ENCODE measurements at places on chromosomes 6 and 20.
A peak's percentile ranks its signal among the peaks of the same experiment; 100 is the strongest.

- DNase-seq: peak; percentile 74
Observed at GRCh38 chr6:7073821-7074525, 33.8 kb upstream of the RREB1 start.

DNA sequence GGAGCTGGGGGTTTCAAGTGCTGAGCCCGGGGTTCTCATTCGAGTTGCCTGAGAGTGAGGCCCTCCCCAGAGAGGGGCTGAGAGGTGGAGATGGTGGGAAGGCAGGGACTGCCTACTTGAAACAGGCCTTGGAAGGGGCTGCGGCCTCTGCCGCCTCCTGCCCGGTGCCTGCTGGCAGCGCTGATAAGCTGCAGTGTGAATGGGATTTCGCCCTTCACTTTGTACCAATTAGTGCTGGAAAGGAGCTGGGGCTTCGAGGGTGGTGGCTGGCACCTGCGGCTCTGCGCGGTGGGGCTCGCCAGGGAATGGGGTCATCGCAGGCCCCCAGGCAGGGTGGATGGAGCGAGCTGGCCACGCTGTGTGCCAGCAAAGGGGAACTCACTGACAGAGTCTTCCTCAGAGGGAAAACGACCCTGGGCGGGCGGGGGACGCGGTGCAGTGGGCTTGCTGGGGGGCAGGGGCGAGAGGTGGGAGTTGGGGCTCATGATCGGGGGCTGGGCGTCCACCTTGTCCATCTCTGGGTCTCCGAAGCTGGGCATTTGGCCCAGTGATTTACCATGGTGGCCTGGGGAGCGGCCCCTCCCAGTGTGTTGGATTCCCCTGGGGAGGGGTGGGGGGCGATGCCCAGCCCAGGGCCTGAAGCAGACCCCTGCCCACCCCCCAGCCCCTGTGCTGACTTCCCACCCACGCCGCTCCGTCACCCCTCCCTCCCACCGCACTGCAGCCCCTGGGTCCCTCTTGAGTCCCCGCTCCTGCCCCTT lies 22.9 kb downstream of the COL20A1 start:
- no peak for DNase-seq

DNA sequence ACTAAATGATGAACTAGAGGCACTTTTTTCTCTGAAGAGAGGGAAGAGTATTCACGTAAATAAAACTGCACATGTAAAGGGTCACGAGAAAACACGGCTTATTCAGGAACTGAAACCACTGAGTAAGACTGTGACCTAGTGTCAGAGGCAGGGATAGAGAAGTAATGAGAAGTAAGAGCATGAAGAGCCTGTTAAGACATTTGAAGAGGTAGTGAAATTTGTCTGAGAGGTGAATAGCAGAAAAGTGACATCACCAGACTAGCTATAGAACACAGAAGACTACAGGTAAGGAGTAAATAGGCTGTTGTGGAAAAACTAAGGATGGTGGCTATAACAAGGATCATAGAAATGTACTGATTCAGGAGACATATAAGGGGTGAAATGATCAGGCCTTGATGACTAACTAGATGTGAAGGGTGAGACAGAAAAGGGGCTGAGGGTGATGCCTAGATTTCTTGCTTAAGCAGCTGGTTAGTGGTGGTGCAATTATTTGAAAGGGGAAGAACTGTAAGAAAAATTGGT lies 76.8 kb downstream of the REV3L start:
- DNase-seq: no peak

- DNase-seq: no peak
Observed at GRCh38 chr6:70219943-70220613, 82.8 kb downstream of the COL9A1 start.

- no peak for DNase-seq
Observed at GRCh38 chr6:55974688-55975087, 99.3 kb upstream of the BMP5 start.

DNA sequence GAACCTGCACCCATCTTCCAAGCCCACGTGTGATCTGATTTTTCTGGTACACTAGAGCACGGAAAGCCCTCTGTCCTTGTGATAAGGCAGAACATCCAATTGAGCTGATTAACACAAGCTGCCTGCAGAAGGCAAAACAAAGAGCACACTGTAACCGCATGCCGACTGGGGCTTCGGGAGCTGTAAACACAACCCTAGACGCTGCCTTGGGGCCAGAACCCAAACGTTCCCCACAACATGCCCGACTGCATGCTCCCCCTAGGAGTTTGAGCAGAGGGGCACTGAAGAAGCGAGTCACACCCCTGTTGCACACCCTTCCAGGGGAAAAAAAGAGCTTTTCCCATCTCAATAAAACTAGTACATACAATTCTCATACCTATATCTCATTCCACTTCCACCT lies 470.7 kb downstream of the HTR1B start:
- no peak for DNase-seq

- DNase-seq: no peak
Observed at GRCh38 chr6:109610590-109610989, 80.4 kb downstream of the AK9 start.

DNA sequence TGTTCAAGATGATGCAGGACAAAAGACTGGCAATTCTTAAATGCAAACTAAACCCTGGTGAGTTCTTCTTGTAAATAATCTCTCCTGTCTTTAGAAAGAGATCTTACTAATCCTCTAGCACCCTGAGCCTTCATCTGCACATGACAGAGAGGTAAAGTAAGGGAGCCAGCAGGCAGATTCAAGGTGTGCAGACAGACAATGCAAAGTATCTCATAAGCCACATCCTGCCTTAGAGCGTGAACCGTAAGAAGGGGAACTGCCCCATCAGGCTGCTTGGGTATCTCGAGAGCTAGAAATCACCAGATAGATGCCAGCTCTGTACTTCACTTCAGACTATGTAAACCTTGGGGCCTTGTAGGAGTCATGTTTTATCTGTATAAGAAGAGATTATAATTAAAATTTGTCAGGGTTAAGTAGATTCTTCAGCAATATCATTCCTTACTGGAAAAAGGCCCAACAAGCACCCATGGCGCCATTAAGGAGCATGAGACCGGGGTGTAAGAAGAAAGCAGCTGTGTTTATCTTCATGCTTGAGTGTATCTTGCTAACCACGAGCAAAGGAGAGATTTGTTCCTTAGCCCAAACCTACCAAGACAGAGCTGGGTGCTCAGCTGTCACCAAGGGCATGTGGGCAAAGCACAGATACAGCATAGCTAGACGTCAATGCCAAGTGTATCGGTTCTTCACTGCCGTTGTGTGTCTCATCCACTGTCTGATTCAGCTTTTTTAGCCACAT lies 24.4 kb downstream of the CNR1 start:
- DNase-seq: no peak

- DNase-seq: no peak
Observed at GRCh38 chr20:58040447-58041290, 187.8 kb downstream of the ANKRD60 start.

DNA sequence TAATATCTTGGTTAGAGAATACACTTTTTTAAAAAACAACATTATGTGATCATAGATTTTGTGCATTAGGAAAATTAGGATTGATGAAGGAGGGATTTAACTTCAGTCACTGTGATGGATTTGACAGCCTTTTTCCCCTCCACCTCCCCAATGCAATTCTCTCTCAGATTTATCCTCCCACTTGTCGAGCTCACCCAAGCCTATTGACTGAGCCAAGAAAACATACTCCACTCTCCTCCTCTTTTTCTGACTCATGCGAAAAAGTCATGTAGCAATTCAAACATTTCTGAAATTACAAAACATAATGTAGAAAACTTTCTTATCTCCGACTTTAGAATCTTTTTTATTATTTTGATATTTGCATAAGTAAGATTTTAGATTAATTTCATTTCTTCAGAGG lies 24.1 kb downstream of the KLHL32 start:
- no peak for DNase-seq

DNA sequence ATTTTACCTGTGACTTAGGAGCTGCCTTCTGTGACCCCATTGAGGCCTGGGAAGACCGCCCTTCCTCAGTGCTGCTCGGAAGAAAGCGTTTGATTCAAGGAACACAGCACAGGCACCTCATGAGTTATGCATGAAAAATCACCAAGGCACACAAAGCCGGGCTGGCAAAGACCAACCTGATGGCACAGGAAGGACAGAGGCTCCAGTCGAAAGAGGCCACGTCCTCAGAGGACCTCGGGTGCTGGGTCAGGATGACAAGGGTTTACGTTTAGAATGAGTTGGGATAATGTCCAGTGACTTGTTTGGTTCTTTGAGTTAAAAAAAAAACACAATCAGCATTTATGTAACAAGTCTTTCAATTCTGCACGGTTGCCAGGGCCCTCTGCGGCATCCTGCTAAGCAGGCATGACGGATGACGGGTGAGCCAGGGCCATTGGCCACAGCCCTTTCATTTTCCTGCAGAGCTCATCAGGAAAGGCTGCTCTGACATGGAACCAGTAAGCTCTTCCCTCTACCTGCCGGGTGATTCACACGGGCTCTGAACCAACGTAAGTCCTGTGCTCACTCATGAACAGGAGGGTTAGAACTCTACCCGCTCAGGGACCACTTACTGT lies 112.8 kb downstream of the DACT2 start:
- DNase-seq: no peak

DNA sequence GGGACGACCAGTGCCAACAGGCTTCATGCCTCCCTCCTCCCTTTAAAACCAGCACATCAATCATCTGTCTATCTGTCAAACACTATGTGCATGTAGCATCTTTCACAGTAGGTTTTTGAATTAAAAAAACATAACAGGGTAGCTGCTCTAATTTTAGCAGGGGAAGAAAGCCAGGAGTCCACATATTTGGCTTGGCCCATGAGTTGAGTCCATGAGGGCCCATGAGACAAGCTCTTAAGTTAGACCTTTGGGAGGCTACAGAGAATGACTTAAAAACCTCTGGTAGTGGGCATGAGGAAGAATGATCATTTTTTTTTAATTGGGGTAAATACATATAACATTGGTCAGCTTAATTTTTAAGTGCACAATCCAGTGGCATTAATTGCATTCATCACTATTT lies 194.9 kb downstream of the UTRN start:
- DNase-seq: no peak

GRCh38 chr6:14294270-14294951 lies 176.8 kb downstream of the CD83 start:
- no peak for DNase-seq

DNA sequence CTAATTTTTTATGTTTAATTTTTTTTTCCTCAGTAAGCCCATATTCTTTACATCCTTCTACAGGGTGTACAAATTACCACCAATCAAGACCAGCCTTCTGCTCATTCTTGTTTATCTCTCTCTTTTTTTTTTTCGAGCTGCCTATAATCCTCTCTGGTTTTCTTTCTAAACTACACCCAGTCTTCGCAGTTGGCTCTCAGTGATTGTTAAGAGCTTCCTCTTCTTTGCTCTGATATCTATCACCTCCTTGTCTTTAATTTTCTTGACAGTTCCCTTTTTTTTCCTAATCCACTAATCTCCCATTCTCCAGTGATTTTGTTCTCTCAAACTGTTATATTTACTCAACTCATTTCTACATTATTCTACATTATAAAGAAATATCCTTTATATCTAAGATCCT lies 38.5 kb upstream of the PTPRK start:
- no peak for DNase-seq

GRCh38 chr20:57772349-57772964 lies 62.6 kb upstream of the PMEPA1 start:
- DNase-seq: no peak

GRCh38 chr20:41048461-41049301 lies 20.1 kb downstream of the TOP1 start:
- no peak for DNase-seq

GRCh38 chr6:100126790-100127484 lies 132.9 kb upstream of the MCHR2 start:
- no peak for DNase-seq
